ENCODE measurements at places on chromosomes 3 and 15.
A peak's percentile ranks its signal among the peaks of the same experiment; 100 is the strongest.

DNA sequence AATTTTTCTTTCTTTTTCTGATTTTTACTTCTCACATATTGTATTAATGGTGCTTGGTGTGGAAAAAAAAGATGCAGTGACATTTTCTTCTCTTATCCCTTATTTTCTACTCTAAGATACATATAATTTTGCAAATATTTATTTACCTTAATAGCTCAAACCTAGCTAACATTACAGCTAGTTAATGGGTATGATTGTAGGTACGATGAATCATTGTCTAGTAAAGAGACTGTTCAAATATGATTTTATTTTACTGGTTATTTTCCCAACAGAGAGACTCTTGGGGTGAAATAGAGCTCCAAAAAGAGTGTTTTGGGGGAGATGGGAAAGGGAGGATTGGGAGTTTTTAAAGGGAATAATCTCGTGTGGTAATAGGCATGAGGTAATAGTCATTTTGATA is 206.0 kb downstream of the RBMS3 start:
- no peak for DNase-seq

DNA sequence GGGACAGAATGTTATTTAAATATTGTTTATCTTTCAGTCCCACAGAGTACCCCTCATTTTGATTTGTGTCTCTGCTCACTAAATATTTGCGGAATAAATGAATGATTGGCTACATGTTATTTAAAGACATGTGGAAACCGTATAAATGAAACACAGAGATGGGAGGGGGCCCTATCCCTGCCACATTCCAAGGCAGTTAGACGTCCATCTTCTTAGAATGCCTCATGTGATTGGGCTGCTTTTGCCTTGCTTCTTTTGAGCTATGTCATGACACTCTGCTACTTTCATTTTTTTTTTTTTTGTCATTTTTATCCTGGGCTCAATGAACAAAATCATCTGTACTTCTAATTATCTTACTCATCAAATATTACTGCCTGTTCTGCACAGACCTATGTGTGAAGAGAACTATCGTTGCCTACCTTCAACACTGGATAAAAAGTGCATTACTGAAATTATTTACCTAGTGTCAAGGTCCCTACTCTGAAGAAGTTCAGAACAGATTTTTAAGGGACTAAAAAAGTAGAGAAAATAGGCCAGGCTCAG is 83.9 kb upstream of the FAM98B start:
- DNase-seq: peak; percentile 10

DNA sequence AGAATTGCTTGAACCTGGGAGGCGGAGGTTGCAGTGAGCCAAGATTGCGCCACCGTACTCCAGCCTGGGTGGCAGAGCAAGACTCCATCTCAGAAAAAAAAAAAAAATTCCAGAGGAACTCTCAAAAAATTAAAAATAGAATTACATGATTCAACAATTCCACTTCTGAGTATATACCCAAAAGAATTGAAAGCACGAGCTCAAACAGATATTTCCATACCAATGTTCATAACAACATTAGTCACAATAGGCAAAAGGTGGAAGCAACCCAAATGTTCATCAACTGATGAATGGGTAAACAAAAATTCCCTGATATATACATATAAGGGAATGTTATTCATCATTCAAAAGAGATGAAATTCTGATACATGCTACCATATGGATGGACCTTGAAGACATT is 16.9 kb upstream of the MORF4L1 start:
- no peak for DNase-seq

- no peak for DNase-seq
Measured at GRCh38 chr3:71754610-71755253, 1.1 kb downstream of the GPR27 start.

DNA sequence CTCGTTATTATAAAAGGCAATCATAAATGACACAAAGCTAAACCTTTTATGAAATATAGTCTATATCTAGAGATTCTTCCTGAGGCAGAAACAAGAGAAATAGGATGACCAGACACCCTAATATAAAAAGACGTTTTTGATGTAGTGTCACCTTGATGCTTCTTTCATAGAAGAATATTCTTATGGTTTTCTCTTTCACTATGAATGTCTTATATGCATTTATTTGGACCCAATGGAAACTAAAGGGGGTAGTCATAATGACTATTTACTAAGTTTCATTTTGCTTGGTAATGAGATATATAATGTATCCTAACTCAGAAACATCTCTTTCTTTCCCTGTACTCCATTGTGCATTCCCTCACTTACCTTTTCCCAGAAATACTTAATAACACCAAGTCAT is 393.9 kb downstream of the RAP2B start:
- DNase-seq: no peak

- DNase-seq: no peak
Measured at GRCh38 chr3:103991-104390, 92.6 kb upstream of the CHL1 start.

- DNase-seq: no peak
Measured at GRCh38 chr15:83565138-83565537, 88.8 kb upstream of the ADAMTSL3 start.

GRCh38 chr3:13007251-13007941 is 65.8 kb downstream of the IQSEC1 start:
- no peak for DNase-seq

DNA sequence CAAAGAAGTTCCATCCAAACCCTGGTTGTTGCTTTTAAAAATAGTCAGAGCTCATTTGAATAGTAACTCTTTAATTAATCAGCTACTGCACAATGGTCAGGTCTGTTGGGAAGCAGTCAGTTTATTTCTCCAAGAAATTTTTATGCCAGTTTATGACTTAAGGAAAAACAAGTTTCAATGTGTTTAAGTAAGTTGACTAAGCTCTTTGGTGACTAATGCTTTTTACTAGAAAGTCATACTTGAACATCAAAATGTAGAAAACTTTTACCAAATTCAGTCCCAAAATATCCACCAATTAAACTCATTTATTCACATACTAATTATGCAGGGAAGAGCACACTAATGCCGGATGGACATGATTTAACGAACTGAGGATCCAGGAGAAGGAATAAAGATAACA is 22.1 kb downstream of the PRICKLE2 start:
- no peak for DNase-seq

DNA sequence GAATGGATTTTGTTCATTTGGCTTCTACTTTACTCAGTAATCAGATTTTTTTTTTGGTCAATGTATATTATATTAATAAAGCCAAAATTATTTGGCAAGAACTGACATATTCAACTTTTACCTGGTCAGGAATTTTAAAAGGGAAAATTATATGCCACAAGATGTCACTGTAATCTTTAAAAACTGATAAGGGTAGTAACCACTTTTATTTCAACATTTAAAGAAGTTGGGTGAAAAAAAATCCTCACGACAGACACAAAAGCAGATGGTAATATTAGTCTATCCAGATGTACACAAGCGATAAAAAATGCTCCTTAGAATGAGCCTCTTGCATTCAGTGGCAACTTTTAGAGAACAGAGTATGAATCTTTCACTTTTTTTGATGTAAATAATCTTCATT is 101.9 kb downstream of the SERPINI1 start:
- no peak for DNase-seq

DNA sequence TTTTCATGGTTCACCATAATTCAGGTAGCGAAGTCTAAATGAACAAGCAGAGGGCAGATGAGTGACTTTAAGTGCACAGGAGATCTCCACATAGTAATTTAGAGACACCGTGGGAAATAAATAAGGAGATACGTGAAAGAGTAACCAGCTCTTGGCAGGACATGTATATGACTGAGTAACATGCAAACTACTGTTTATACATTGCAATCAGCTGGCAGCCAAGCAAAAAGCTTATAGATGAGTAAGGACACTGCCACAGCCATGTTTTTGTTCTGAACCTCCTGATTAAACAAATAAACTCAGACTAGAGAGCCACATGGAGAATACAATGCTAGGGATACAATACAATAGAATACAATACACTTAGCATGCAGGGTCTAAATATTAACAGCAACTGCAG is 252.4 kb downstream of the FHIT start:
- no peak for DNase-seq

DNA sequence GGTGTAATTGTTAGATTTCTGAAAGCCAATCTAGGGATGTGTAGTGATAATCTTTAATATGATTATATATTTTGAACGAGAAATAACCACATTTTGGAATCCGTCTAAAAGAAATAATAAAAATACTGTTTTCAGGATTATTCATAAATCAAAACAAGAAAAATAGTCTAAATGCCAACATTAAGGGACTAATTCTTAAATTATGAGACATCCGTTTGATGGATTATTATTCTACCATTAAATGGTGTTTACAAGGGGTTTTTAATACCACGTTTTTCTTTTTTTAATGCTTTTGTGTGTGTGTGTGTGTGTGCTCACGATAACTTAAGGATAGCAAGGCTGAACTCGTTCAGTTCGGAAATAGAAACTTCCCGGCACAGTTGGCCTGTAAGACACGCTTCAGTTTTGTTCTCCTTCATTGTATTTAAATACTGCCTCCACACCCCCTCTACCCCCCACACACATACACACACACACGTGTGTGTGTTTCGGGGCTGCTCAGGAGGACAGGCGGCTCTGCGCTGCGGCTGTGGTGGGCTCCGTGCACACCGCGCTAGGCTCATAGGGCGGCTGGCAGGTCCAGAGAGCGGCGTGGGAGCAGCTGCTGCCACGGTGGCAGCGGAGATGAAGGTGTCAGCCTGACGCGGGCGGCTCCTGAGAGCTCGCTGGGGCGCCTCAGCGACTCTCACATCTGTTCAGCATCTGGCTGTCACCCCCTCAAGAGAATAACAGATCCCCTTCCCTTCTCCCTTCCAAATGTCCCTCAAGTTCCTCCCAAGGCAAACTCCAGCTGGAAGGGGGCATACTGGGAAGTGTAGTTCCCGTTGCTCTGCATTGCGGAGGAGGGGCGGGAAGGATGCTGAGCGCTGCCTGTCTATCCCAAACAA is 23.0 kb upstream of the ANP32A start:
- DNase-seq: no peak
